Right lung (tissue), 10 donors: ENCODE measurements at places on chromosomes 13 and 19. TPM values are rescaled to one million over a fixed set of nuclear protein-coding genes. Genes with fewer than 3 reads are reported as not detected.

C1QTNF9B gene
- polyA plus RNA-seq: 0.98 TPM

LGI4 gene
- 3.0 TPM for polyA plus RNA-seq

PCSK4 gene
- 6.0 TPM for polyA plus RNA-seq

COL5A3 gene
- polyA plus RNA-seq: 3.6 TPM

VSTM2B gene
- not detected for polyA plus RNA-seq
